ENCODE measurements at places on chromosomes 11 and 22.

- DNase-seq = no peak
Observed at GRCh38 chr11:122176651-122177050, 60.6 kb upstream of the BLID start.

- DNase-seq = no peak
Observed at GRCh38 chr11:120540744-120541465, 29.4 kb downstream of the GRIK4 start.

- DNase-seq = no peak
Observed at GRCh38 chr22:37996079-37996478, 11.7 kb upstream of the SOX10 start.

- no peak for DNase-seq
Observed at GRCh38 chr22:50071432-50072166, 13.5 kb upstream of the TTLL8 start.

GRCh38 chr22:20829491-20830134 lies 29.0 kb downstream of the PI4KA start:
- no peak for DNase-seq

DNA sequence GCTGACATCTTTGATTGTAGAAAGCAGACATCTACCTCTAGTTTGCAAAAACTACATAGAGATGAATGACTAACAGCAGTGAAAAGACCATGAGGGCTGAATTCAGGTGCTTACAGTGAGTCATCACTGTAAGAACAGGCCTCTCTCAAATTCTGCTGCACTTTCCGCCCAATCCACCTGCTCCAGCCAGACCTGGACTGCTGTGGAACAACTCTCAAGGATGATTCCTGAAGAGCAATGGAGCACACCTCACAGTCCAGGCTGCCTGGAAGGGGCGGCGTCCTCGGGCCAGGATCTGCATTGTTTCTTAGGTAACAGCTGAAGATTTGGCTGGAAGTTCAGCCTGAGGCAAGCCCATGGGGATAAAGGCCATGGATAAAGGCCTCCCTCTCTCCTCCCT lies 15.1 kb downstream of the APOL2 start:
- no peak for DNase-seq

- no peak for DNase-seq
Observed at GRCh38 chr11:126755526-126755925, 245.0 kb downstream of the KIRREL3 start.

Data from stimulated activated CD4-positive, alpha-beta T cell treated with anti-CD3 and anti-CD28 coated beads, Interleukin-1b, Interleukin-23, amount 100 ng/mL, for 1 hour (primary cell).